Stimulated activated CD8-positive, alpha-beta memory T cell treated with anti-CD3 and anti-CD28 coated beads, Interleukin-2, amount 100 ng/mL, for 1 hour (primary cell): ENCODE measurements at places on chromosomes 7 and 10.

- no peak for DNase-seq
These were observed 65.4 kb downstream of the MGAM2 start for GRCh38 chr7:142176901-142177300.

GRCh38 chr7:94510582-94511496, 1.2 kb downstream of the CASD1 start:
- DNase-seq, result no peak

DNA sequence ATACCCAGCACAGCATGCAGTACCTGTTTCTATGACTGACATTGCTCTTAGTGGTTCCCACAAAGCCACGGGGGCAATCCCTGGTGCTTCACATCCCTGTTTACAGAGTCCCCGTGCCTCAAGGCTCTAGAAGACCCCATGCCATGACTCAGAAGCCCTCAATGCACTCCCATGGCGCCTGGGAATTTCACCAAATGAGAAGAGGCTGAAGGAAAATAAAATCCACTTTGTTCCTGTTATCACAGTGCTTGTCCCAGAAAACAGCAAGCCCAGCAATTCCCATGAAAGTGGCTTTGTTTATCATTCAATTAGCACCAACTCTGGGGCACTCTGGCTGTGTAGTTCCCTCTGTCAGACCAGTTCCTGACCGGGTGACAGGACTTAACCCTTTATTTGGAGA, 268.3 kb downstream of the TNS3 start:
- DNase-seq, result no peak

GRCh38 chr7:127532151-127532550, 53.2 kb downstream of the GCC1 start:
- no peak for DNase-seq

DNA sequence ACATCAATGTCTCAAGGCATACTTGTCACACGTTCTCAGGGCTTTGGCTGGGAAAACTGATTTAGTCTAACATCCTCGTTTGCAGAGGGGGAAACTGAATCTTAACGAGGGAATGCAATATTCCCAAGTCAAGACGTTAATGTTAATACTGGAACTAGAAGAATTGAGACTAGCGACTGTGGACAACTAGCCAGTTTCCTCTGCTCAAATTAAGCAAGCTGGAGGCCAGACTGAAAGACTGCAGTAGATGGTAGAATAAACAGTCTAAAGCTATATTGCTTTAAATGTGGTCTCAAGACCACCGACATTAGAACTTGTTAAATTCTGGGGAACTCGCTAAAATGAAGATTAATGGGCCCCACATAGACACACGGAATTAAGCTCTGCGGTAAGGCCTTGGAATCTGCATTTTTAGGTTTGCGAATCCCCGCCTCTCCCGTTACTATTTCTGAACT, 639 bp upstream of the TFAM start:
- DNase-seq, result no peak

GRCh38 chr10:782751-783648, 93.5 kb upstream of the DIP2C start:
- DNase-seq, result no peak

GRCh38 chr10:54094321-54094720, 706.7 kb downstream of the PCDH15 start:
- no peak for DNase-seq

DNA sequence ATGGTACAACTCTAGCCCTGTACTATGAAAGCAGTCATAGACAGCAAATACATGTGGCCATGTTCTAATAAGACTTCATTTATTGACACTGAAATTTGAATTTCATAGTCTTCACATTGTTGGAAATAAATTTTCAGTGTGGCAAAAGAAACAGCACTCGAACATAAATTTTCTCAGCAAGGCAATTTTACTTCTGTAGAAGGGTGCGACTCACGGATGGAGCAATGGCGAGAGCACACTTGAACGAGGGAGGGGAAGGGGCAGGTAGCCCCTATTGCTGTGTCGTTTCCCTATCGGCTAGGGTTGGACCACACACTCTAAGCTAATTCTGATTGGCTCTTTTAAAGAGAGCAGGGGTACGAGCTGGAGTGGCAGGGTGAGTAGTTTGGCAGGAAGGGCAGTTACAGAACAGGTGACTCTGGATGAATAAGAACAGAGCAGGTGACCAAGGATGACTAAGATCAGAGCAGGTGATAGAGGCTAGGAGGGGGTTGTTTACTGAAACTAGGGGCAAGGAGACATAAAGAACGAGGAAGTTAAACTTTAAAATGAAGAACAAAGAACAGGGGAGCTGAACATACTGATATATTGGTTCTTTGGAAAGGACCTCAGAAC, 52.0 kb downstream of the LRRC4 start:
- DNase-seq, result no peak

DNA sequence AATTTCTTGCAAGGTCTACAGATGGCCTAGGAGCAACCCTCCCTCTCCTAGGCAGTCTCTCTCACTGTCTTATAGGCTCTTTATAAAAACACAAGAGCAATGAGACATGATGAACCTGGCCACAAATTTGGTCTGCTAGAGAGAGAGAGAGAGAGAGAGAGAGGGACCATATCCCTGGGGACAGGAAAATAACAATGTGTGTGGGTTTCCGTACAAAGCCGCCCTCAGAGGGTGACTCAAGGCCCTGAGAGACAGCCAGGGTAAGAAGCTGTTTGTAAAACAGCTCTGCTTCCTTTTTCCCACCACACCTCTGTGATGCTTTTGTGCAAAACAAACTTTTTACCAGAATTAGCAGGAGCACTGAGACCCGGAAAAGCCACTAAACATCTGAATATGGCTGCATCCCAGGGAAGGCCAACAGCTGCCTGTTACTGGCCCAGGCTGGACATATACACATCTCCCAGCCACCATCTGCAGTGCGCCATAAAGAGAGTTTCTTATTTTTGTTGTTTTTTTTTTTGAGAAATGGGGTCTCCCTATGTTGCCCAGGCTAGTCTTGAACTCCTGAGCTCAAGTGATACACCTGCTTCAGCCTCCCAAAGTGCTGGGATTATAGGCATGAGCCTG, 18.4 kb downstream of the GIMAP5 start:
- DNase-seq, result no peak

GRCh38 chr7:135184254-135184841, 13.8 kb upstream of the CYREN start:
- no peak for DNase-seq

- no peak for DNase-seq
These were observed 68.4 kb downstream of the PHTF2 start for GRCh38 chr7:77866786-77867536.

- no peak for DNase-seq
These were observed 113.2 kb upstream of the IFRD1 start for GRCh38 chr7:112336936-112337576.

DNA sequence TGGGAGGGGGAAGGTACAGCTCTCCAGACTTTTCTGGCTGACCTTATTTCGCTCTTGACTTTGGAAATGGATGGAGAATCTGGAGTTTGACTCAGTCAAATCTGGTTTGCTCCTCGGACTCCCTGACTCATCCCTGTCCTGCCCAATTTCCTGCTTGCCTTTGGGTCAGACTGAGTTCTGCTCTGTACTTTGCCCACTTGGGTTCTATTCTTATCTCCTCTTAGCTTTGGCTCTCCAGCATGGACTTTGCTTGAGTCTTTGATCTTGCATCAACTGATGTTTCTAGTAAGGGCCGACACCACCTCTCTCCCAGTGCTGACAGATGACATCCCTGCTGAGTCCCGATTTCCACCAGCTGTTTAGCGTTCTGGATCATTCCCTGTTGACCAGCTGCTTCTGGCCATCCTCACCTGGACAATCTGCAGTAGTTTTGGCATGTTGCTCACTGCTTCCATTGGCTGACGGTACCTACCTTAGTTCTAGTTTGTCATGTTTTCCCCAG, 335.3 kb downstream of the SUGCT start:
- no peak for DNase-seq

DNA sequence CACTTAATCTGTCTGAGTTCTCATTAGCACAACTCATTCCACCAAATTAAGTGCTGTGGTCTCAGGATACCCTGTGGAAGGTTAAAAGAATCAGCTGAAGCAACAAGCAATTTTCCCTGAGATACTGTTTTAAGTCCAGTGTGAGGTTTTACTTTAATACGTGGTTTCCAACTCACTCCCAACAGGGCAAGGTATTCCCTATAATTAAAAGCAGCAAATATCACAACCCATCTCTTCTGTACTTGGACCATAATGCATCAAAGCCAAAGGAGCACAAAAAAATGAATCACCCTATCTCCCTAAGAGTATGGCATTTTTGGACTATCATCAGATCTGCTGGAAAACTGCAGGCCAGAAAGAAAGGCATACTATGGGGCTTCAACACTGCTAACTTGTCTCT, 4.9 kb downstream of the CADPS2 start:
- no peak for DNase-seq

GRCh38 chr10:8473205-8473604, 418.7 kb downstream of the GATA3 start:
- no peak for DNase-seq

DNA sequence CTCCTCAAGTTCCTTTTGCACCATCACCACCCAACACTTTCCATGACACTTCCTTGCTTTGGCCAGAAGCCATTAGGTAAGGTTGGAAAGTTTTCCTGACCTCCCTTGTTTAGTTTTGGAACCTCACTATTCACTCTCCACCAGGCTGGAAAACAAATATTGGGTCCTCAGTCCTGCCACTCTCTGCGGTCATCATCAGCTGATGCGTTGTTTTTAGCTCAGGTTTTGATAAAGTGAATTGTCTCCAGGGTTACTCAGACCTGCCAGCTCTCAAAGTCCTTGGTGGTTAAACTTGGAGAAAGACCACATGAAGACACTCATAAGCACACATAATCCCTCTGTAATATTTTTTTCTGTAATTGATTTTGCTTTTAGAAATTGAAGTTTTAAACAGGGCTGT, 55.5 kb downstream of the CCDC186 start:
- no peak for DNase-seq

DNA sequence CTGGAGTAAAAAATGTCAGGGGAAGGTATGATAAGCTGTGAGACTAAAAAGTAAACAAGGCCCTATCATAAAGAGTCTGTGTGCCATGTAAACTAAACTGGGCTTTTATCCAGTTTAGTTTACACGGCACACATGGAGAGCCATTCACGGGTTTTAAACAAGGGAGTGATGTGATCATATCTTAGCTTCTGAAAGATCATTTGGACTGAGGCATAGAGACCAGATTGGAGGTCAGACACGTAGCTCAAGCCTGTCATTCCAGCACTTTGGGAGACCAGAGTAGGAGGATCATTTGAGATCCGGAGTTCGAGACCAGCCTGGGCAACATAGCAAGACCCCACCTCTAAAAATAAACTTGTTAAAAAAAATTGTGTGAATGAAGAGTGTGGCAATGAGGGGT, 50.1 kb downstream of the SKIDA1 start:
- DNase-seq, result no peak

- no peak for DNase-seq
These were observed 50.6 kb upstream of the SMNDC1 start for GRCh38 chr10:110355141-110355831.

DNA sequence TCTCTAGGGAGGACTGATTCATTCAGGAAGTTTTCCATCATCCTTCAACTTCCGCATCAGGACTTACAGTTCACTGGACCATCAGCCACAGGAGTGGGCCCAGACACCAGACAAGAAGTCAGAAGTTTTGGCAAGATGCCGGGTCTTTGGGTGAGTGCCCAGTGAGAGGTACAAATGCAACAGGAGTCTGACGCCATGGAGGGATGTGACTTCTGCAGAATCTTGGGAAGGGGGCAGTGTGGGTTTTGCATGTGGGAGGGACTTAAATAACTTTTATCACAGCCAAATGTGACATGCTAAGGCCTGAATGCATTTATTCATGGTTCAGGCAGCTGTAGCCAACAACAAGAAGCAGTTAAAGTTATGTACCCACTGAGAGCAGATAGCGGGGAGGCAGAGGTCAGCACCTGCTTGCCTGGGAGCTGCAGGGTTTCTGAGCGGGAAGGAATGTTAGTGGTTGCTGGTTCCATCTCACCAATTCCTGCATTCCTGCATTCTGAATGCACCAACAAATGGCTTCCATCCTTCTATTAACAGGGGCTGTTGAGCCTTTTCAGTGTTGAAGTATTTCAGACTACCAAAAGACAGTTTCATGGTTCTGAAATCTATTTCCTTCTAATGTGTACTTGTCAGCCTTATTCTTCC, 375.2 kb downstream of the PAXIP1 start:
- no peak for DNase-seq

- no peak for DNase-seq
These were observed at the start of gene MNX1 for GRCh38 chr7:157010588-157011332. Gene MNX1, minus strand, starts transcription at chr7:157010663. Its CDS starts 313 bp downstream, at chr7:157010350.

GRCh38 chr10:48957361-48958151, 17.9 kb upstream of the LRRC18 start:
- DNase-seq, result no peak

- no peak for DNase-seq
These were observed 115.1 kb downstream of the RNF216 start for GRCh38 chr7:5666361-5666760.

DNA sequence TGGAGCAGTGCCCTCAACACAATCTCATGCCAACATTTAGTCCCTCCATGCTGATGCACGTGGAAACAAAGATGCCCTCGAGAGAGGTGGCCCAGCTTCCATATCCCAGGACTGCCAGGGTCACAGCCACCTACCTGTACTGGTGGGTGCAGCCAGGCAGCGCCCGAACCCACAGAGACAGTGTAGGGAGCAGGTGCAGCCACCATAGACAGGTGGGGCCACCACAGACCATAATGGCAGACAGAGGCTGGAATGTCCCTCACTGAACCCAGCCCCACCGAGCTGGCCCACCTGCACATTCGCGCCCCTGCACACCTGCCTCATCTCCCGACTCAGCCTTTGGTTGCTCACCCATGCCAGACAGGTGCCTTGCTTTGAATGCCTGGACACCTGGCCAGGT, 18.3 kb upstream of the CPXM2 start:
- DNase-seq, result no peak

GRCh38 chr7:143407287-143408251, 1.1 kb downstream of the EPHA1 start:
- no peak for DNase-seq

DNA sequence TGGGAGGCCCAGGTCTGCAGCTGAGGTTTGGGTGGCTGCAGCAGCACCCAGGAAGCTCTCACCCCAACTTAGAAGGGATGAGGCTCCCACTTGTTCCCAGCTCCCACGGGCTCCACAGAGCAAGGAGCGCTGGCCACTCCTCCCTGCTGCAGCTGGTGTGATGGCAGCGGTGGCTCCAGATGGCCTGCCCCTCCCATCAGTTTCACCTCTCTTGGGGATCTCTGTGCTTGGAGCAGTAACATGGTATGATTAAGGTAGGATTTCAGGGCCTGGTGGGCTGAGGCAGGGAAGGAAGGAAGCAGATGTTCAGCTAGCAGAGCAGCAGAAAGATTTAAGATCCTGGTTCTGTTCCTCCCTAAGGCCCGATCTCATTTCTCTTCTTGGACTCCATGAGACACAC, 66.8 kb upstream of the KIF5B start:
- DNase-seq, result no peak

GRCh38 chr10:76774987-76775603, 862.5 kb downstream of the KCNMA1 start:
- no peak for DNase-seq

- DNase-seq, result no peak
These were observed 17.0 kb upstream of the ADAMTS14 start for GRCh38 chr10:70655316-70655715.
